ENCODE measurements at places on chromosomes 16 and 17. TPM values are rescaled to one million over a fixed set of nuclear protein-coding genes. Genes with fewer than 3 reads are reported as not detected.

DNA sequence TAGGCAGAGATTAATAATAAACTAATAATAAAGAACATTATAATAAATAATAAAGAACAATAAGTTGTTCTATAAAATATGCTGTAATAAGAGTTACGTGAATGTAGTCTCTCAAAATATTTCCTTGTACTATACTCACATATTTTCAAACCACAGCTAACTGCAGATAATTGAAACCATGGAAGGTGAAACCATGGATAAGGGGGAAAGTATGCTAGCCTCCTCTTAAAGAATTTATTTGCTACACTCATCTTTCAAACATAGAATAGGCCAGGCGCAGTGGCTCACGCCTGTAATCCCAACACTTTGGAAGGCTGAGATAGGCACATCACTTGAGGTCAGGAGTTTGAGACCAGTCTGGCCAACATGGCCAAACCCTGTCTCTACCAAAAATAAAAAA, 18.5 kb downstream of the CYTH1 start:
- no peak for DNase-seq

DNA sequence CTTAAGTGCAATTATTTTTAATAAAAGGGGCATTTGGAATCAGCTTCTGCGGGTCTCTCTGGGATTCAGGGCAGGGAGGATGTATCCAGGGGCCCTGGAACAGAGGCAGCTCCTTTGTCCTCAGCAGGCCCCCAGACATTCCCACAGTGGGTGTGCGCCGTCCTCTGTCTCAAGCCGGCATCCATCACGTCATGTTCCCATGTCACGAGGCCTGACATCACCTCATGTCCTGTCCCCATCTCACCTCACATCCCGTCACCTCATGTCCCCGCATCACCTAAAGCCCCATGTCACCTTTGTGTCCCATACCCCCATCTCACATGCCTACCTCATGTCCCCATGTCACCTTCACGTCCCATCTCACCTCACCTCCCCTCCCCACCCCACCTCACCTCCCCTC, 18.5 kb downstream of the GAA start:
- DNase-seq: no peak

DNA sequence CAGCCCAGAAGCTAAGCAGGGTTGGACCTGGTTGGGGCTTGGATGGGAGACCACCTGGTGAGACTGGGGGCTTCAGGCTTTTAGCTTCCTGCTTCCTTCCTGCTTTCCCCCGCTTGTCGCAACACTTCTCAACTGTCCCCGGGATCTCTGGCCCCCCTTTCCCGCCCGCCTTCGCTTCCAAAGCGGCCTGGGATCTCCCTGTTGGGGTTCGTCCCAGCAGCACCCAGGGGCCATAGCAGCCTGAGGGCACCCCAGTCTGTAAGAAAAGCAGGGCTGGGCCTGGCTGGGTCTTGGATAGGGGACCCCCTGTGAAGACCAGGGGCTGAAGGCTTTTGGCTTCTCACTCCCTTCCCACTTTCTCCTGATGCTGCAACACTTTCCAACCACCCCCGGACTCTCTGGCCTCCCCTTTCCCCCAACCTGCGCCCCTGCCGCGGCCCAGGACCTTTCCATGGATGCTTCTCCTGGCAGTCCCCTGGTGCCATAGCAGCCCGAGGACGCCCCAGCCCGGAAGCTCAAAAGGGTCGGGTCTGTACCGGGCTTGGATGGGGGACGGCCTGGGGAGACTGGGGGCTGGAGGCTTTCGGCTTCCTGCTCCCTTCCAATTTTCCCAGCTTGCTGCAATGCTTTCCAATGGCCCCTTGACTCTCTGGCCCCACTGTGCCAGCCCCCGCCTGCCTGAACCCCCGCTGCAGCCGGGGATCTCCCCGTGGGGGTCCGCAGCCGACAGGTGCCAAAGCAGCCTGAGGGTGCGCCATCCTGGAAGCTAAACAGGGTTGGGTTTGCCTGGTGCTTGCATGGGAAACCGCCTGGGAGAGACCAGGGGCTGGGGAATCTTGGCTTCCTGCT, 2276.2 kb downstream of the TP53TG3F start:
- DNase-seq: no peak

- DNase-seq: no peak
These were observed 44.5 kb downstream of the TENT4B start for GRCh38 chr16:50197582-50197981.

DNA sequence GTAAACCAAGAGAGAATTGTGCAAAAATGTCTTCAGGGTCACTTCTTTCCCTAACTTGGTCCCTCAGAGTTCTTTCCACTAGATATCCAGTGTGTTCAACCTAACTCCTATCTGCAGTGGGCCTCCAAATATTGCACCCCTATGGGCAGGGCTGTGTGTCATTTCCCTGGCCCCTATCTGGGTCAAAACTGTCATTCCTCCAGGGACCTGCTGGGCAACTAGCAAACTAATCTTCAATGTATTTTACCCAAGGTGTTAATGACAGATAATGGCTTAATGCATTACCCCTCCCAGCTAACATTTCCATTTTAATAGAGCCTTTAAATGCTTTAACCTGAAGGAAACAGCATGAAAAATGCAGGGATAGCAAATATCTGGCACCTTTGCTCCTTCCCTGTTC, 25.8 kb upstream of the SKAP1 start:
- DNase-seq: no peak

NETO2 gene
- 5.6 TPM for total RNA-seq

GRCh38 chr17:64964796-64965195, 45.5 kb upstream of the LRRC37A3 start:
- DNase-seq: no peak

SULT1A4 gene
- total RNA-seq: 3.6 TPM

DNA sequence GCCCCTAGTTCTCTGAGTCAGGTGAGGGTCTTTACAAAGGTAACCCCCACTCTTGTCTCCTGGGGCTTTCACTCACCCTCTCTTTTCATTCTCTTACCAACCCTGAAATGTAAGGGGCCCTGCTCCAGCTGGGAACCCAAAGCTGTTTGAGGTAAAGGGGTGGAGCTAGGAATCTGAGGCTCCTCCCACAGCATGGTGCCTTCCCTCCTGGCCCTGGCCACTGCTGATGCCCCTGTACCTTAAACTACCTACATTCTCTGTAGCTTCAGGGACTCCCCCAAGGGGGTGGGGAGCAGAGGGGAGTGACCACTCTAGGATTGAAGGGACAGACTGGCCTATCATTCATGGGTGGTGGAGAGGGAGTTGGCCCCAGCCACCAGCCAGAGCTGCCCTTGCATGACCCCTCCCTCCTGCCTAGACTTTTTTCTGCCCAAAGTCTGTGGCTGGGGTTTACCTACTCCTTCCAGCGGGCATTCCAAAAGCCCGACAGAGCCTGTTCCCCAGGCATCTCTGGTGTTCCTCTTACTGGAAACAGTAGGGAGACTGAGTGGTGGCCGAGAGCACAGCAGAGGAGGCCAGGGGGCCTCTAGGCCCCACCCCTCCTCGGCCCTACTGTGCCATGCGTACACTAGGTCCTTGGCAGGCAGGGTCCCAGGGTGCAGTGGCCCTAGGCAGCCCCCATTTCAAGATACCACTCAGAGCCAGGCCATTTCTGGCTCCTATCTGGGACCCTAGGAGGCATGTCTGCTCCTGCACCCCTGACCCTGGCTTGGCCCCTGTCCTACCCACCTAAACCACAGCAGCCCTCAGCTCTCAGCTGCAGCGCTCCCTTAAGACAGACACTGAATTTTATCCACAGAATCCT, 9.5 kb downstream of the DOK4 start:
- DNase-seq: no peak

IL21R gene
- 0.34 TPM for total RNA-seq

DNA sequence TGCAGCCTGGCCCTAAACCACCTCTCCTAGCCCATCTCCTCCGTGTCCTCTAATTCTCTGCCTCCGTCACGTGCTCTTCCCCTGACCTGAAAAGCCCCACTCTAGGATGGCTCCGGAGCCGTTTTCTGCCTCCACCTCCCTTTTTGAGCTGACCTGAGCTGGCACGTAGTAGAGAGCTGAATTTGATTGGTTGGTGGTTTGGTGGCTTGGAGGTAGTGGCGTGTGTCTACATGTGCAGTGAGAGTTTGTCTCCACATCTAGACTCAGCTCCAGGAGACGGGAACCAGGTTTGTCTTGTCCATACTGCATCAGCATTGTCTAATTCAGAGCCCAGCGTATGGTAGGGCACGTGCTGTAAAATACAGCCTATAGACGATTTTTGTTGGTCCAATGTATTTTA, 3.0 kb downstream of the SBK1 start:
- DNase-seq: no peak

CBX2 gene
- total RNA-seq: 16.7 TPM
